ENCODE measurements at places on chromosomes 12 and 14.

DNA sequence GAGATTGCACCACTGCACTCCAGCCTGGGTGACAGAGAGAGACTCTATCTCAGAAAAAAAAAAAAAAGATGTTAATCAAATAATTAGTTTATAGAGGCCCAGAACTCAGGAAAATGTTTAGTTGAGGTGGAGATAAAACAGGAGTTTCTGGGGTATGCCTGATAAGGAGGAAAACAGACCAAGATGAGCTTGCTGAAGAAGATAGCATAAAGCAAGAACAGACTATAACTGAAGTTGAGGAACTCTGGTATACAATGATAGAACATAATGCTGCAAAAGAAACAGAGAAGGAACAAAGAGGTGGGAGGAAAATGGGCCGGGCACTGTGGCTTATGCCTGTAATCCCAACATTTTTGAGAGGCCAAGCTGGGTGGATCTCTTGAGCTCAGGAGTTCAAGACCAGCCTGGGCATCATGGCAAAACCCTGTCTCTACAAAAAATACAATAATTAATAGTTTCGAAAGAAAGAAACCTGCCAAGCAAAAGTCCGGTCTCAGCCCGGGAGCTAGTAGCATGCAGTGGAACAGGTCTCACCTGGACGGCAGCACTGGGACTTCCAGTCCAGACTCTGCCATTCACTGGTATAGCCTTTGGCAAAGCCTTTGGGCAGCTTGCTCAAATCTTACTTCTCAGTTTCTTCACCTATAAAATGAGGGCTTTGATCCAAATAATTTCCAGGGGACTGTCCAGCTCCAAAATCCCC lies 25.4 kb downstream of the SLC35E3 start:
- DNase-seq = no peak

DNA sequence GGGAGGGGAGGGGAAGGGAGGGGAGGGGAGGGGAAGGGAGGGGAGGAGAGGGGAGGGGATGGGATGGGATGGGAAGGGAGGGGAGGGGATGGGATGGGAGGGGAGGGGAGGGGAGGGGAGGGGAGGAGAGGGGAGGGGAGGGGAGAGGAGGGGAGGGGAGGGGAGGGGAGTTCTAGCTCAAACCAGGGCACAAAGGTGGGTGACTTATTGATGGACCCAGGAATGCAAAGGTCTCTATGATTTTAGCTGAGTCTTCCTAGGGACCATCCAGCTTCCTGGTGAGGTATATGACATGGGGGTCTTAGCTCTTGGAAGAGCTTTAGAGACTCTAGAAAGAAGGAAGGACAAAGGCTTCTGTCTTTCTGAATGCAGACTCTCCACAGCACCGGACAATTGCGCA lies 42.3 kb downstream of the ANO2 start:
- DNase-seq = no peak

DNA sequence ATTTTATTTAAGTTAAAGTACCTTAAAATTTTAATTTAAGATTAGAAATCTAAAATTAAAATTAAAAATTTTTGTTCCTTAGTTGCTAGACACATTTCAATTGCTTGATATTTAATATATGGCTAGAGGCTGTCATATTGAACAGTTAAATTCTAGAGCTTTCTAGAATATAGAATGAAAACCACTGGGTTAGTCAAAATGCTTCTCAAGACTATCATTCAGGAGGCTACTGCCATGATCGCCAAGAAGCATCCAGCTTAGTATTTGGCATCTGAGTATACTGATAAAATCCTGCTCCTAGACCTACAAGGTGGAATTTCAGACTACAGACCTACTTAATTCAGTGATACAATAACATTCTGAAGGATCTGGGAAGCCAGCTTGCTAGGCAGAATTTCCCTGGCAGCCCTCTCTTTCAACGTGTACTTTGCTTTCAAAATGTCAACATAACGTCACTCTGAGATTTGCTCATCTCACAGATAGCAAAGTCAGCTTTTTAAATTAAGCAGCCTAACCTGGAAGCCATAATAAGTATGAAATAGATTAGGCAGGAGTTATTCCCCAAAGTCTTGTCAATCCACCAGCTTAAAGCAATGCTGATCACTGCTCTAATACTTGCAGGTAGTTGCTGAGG lies 525.8 kb downstream of the FSCB start:
- no peak for DNase-seq

- DNase-seq = no peak
Measured at GRCh38 chr12:128790221-128790620, 33.5 kb downstream of the SLC15A4 start.

All from B cell (primary cell).